ENCODE measurements at places on chromosomes 4 and X. TPM values are rescaled to one million over a fixed set of nuclear protein-coding genes. Genes with fewer than 3 reads are reported as not detected.

PGAM4 gene
- total RNA-seq, result not detected

STK32B gene
- 1.1 TPM for total RNA-seq

SMIM10 gene
- total RNA-seq, result 1.9 TPM

GPM6B gene
- 1.5 TPM for total RNA-seq

FHIP1A gene
- 40.8 TPM for total RNA-seq

GAGE12H gene
- total RNA-seq, result not detected

NAP1L3 gene
- 1.1 TPM for total RNA-seq

TIMM8A gene
- 8.6 TPM for total RNA-seq

CLIC2 gene
- total RNA-seq, result 3.4 TPM

GPAT3 gene
- total RNA-seq, result 15.7 TPM

ENAM gene
- not detected for total RNA-seq

NEUROG2 gene
- not detected for total RNA-seq

SLC4A4 gene
- 91.7 TPM for total RNA-seq

MAGEA1 gene
- total RNA-seq, result not detected

Data from transverse colon (tissue), 4 donors.